ENCODE measurements at places on chromosomes 7 and 10.

GRCh38 chr7:98760201-98760651, 109.6 kb downstream of the TMEM130 start:
- no peak overlapping the region for H3K27ac ChIP-seq
- no peaks in the 10 kb centered on the region for H3K27me3 ChIP-seq
- no peaks in the 10 kb centered on the region for H3K4me1 ChIP-seq
- H3K36me3 ChIP-seq = no peaks in the 10 kb centered on the region

- no peak for DNase-seq
- H3K4me3 ChIP-seq = no peak overlapping the region
- H3K27me3 ChIP-seq = peaks cover 13% of the 10 kb centered on the region
- H3K36me3 ChIP-seq = no peaks in the 10 kb centered on the region
- H3K27ac ChIP-seq = no peak overlapping the region
These were observed 203.0 kb downstream of the HIBADH start for GRCh38 chr7:27459731-27460053.

- H3K36me3 ChIP-seq = no peaks in the 10 kb centered on the region
- H3K27me3 ChIP-seq = no peaks in the 10 kb centered on the region
- no peaks in the 10 kb centered on the region for H3K4me1 ChIP-seq
- H3K27ac ChIP-seq = no peak overlapping the region
These were observed 55.0 kb downstream of the CACNB2 start for GRCh38 chr10:18195060-18195799.

GRCh38 chr10:69344591-69345252, 66.4 kb downstream of the HK1 start:
- peak; percentile 56 for DNase-seq
- H3K36me3 ChIP-seq = peaks cover 72% of the 10 kb centered on the region
- no peaks in the 10 kb centered on the region for H3K27me3 ChIP-seq

- no peaks in the 10 kb centered on the region for H3K36me3 ChIP-seq
- DNase-seq = no peak
- no peaks in the 10 kb centered on the region for H3K27me3 ChIP-seq
- H3K27ac ChIP-seq = no peak overlapping the region
- no peaks in the 10 kb centered on the region for H3K4me1 ChIP-seq
These were observed 130.4 kb upstream of the PDE1C start for GRCh38 chr7:32200646-32201045.

DNA sequence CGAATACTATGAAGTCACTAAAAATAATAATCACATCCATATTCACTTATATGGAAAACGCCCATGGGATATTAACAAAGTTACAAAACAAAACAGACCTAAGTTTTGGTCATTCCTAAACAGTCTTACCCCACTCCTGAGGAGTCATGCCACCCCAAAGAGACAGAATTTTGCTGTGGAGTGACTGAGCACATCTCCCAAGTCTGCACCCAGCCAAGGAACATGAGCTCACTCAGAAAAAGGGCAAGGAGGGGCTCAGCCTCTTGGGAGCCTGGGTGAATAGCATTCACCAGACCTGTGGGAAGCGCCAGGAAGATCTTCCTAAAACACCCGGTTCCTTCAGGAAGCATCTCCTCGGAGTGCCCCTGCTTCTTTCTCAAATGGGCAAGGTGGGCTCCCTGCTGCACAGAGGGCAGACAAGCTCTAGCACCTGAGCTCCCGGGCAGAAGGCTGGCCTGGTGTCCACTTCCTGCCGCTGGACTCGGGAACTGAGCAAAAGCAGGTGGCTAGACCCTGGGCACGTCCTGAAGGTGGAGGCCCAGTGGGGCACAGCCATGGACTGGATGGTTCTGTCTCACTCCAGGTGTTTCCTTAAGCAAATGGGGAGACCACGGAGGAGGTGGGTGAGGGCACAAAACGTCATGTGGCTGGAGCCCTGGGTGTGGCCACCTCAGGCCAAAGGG, 31.0 kb downstream of the TNS3 start:
- no peaks in the 10 kb centered on the region for H3K4me1 ChIP-seq
- no peak overlapping the region for H3K27ac ChIP-seq
- DNase-seq = no peak
- no peaks in the 10 kb centered on the region for H3K27me3 ChIP-seq
- no peaks in the 10 kb centered on the region for H3K36me3 ChIP-seq
- H3K4me3 ChIP-seq = no peak overlapping the region

Measured in activated naive CD4-positive, alpha-beta T cell treated with anti-CD3 and anti-CD28 coated beads, Interleukin-2, amount 10 ng/mL, durations not matched to agents 7 days and 5 days (primary cell).